ENCODE measurements at places on chromosomes 13 and 19.

- peak; percentile 25 for DNase-seq
Measured at GRCh38 chr19:45508861-45509691, 1.8 kb downstream of the VASP start.

DNA sequence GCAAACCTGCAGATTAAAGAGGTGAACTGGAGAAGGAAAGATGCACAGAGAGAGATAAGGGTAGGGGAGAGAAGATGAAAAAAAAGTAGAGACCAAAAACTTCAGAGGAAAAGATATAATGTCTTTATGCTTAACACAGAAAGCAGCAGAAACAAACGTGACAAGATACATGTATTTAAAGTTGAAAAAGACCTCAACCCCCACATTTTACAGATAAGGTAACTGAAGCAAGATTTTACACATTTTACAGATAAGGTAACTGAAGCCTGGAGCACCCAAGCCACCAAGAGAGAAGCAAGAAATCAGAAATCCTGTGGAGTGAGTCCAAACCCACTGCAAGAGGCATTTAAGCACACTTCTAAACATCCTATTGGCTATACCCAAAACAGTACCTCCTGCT is 185.3 kb downstream of the TBC1D4 start:
- no peak for DNase-seq

GRCh38 chr13:22161871-22162270 is 491.0 kb downstream of the FGF9 start:
- no peak for DNase-seq

DNA sequence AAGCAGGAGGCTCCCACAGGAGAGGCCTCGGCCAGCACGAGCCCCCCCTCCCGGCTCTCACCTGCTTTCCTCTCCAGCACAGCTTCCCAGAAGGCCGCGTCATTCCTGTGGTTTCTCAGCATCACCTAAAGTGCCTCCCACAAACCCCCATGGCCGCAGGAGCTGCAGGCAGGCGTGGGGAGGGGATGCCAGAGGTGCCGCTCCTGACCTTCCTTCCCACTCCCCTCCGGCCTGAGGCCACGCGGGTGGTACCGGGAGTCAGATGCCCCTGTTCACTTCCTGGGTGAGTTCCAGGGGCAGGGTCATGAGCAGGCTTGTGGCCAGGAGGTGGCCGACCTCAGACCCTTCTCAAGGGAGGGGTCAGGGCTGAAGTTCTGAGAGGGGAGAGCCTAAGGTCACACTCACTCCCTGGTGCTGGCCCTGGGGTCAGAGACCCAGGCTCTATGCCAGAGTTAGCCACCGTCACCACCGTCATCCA is 14.4 kb upstream of the NPAS1 start:
- DNase-seq, result no peak

DNA sequence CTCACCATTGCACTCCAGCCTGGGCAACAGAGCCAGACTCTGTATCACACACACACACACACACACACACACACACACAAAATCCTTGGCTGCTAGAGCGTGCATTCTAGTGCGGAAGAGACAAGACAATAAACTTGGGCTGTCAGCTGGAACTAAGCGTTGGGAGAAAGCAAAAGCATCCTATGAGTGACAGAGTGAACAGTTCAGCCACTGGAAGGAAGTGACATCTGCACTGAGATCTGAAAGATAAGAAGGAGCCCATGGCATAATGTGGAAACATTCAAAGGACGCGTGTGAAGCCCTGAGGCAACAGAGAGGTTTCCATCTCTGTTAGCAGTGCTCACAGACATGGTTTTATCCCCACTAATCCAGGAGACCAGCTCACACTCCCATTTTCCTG is 3.5 kb upstream of the SLC1A5 start:
- DNase-seq, result no peak

DNA sequence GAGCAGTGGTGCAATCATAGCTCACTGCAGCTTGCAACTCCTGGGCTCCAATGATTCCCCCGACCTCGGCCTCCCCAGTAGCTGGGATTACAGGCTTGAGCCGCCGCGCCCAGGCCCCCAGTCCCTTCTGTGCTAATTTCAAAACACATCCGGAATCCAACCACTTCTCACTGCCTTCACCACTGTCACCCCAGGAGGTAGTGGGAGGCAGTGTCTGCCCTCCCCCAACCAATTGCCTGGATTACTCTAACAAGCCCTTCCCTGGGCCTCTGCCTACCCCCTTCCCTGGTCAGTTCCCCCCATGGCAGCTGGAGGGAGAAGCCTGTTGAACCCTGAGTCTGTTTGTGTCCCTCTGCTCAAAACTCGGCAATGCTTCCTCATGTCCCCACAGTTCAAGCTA is 2.3 kb downstream of the PRAM1 start:
- no peak for DNase-seq
